ENCODE measurements at places on chromosomes 11 and 22.
A peak's percentile ranks its signal among the peaks of the same experiment; 100 is the strongest.

- H3K27ac ChIP-seq: no peak overlapping the region
- no peaks in the 10 kb centered on the region for H3K36me3 ChIP-seq
- no peaks in the 10 kb centered on the region for H3K27me3 ChIP-seq
- H3K4me3 ChIP-seq: no peak overlapping the region
- no peak for DNase-seq
Observed at GRCh38 chr11:26741036-26741435, 19.2 kb upstream of the SLC5A12 start.

- no peak overlapping the region for H3K27ac ChIP-seq
- no peaks in the 10 kb centered on the region for H3K36me3 ChIP-seq
- H3K4me3 ChIP-seq: no peak overlapping the region
- peaks cover 10% of the 10 kb centered on the region for H3K27me3 ChIP-seq
- H3K4me1 ChIP-seq: no peaks in the 10 kb centered on the region
Observed at GRCh38 chr11:75204012-75204674, 36.4 kb upstream of the TPBGL start.

GRCh38 chr22:16834971-16835370 lies 9.8 kb upstream of the XKR3 start:
- peaks cover 4% of the 10 kb centered on the region for H3K27me3 ChIP-seq
- no peak overlapping the region for H3K27ac ChIP-seq
- H3K36me3 ChIP-seq: no peaks in the 10 kb centered on the region
- H3K4me1 ChIP-seq: no peaks in the 10 kb centered on the region

DNA sequence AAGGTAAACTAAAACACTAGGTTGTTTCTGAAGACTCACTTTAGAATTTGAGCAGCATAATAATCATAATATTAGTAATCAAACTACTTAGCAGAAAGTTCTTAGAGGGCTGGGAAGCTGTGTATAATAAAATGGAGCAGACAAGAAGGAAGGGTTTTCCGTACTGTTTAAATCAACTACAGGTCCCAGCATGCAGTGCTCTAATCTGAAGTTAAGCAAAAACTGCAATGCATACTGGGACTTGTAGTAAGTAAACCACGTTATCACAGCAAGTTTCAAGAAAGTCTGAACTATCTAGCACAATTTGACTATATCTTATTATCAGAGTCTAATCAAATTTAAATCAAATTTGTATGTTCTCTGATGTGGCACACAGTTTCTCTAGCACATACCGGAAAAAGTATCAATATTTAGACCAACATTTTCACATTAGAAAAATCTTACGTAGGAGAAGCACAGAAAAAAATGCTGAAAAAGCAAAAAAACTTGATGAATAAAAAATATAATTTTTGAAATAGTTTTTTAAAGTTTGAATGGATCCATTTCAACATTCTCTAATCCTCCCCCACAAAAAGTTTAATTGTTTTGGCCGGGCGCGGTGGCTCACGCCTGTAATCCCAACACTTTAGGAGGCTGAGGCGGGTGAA lies 8.2 kb downstream of the PHF21A start:
- peaks cover 23% of the 10 kb centered on the region for H3K4me1 ChIP-seq
- no peaks in the 10 kb centered on the region for H3K36me3 ChIP-seq
- no peak overlapping the region for H3K4me3 ChIP-seq
- no peak overlapping the region for H3K27ac ChIP-seq
- H3K27me3 ChIP-seq: no peaks in the 10 kb centered on the region

DNA sequence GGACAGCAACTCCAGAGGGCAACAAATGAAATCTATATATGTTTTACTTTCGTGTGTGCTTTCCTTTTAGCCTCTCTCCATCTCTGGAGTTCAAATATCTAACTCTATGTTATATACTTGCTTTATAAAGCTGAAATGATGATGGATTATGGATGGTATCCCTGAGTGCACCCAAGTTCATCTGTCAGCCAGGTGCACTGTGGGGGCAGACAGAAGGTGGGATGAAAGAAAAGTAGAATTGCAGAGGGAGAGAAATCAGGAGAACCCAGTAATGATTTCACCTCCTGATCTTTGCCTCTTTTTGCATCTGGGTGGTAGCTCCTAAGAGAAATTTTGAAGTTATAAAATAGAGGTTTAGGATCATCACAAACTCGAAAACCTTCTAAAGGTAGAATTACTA lies 2.4 kb downstream of the MUC15 start:
- no peaks in the 10 kb centered on the region for H3K4me1 ChIP-seq
- no peak overlapping the region for H3K27ac ChIP-seq
- no peaks in the 10 kb centered on the region for H3K27me3 ChIP-seq
- H3K36me3 ChIP-seq: no peaks in the 10 kb centered on the region
- no peak for DNase-seq
- H3K4me3 ChIP-seq: no peak overlapping the region

DNA sequence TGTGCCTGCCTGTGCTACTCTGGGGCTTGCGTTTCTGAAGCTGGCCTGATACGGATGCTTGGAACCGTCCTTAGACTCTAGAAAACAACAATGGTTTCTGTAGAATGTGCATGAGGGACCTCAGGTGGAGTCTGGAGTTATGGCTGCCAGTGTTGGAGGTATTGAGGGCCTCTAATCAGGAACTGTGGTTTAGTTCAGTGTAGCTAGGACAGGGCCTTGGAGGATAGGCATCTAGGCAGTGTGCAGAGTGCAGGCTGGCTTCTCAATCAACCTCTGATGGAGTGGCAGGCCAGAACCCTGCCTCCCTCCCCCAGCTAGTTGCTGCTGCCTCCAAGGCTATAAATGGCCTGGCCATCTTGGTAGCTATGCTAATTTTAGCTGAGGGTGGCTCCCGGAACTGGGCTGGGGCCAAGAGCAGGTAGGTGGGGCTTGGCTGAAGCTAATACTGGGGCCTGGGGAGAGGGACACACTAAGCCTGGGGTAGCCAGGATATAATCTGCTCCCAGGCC lies 4.0 kb downstream of the STIM1 start:
- DNase-seq: no peak
- no peaks in the 10 kb centered on the region for H3K27me3 ChIP-seq
- peaks cover 60% of the 10 kb centered on the region for H3K4me1 ChIP-seq
- H3K36me3 ChIP-seq: no peaks in the 10 kb centered on the region

DNA sequence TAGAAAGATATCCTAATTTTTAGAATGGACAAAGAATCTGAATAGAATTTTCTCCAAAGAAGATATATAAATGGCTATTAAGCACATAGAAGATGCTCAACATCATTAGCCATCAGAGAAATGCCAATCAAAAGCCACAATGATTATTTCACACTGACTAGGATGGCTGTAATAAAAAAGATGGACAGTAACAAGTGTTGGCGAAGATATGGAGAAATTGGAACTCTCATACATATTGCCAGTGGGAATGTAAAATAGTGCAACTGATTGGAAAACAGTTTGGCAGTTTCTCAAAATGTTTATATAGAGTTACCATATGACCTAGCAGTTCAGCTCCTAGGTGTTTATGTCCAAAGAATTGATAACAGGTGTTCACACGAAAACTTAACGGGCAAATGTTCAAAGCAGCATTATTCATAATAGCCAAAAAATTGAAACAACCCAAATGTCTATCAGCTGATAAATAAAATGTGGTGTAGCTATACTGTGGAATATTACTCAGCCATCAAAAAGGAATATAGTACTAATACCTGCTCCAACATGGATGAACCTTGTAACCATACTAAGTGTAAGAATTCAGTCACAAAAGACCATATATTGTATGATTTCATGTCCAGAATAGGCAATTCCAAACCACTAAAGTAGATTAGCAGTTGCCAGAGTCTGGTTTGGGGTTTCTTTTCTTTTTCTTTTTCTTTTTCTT lies 29.7 kb downstream of the ART5 start:
- no peak for DNase-seq
- peaks cover 2% of the 10 kb centered on the region for H3K36me3 ChIP-seq
- no peak overlapping the region for H3K27ac ChIP-seq
- H3K4me1 ChIP-seq: peaks cover 12% of the 10 kb centered on the region
- peaks cover 6% of the 10 kb centered on the region for H3K27me3 ChIP-seq
- H3K4me3 ChIP-seq: no peak overlapping the region

GRCh38 chr11:7416080-7416479 lies 69.2 kb upstream of the OLFML1 start:
- H3K4me3 ChIP-seq: no peak overlapping the region
- DNase-seq: no peak
- H3K27ac ChIP-seq: no peak overlapping the region
- no peaks in the 10 kb centered on the region for H3K4me1 ChIP-seq
- peaks cover 15% of the 10 kb centered on the region for H3K27me3 ChIP-seq
- peaks cover 3% of the 10 kb centered on the region for H3K36me3 ChIP-seq

DNA sequence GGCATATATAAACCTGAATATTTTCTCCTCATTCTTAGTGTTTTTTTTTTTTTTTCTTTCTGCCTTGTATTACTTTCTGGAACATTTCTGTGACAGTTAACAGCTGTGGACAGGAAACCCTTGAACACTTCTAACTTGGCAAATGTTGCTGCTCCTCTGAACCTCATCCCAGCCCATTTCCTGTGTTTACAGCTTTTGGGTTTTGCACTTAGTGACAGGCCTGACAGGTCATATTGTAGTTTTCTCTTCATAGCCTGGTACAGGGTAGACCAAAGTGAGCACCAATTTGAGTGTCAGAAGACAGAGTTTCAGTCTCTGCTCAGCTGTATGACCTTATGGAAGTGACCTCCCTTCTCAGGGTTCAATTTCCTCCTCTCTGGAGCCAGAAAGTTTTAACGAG lies 91.6 kb downstream of the STIM1 start:
- peaks cover 4% of the 10 kb centered on the region for H3K36me3 ChIP-seq
- peak overlapping the region; percentile 85 for H3K27ac ChIP-seq
- no peaks in the 10 kb centered on the region for H3K27me3 ChIP-seq
- peak overlapping the region; percentile 53 for H3K4me3 ChIP-seq
- peaks cover 60% of the 10 kb centered on the region for H3K4me1 ChIP-seq

DNA sequence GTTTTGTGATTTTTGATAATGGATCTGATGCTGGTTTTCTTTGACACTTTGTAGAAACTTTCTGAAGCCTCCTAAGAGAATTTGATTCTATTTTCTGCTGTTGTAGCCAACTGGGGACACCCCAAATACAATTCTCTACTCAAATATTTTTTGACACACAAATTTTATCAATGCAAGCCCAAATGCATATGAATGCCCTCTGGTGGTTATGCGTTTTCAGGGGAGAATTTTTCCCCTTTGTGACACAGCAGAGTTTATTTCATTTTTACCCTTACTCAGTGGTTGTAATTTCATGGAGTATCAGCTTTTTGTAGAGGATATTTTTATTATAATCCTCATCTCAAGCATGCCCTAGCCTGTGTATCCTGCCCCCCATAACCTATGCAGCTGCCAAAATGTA lies 44.7 kb upstream of the MTMR2 start:
- H3K36me3 ChIP-seq: no peaks in the 10 kb centered on the region
- no peak overlapping the region for H3K4me3 ChIP-seq
- no peak for DNase-seq
- no peaks in the 10 kb centered on the region for H3K27me3 ChIP-seq

DNA sequence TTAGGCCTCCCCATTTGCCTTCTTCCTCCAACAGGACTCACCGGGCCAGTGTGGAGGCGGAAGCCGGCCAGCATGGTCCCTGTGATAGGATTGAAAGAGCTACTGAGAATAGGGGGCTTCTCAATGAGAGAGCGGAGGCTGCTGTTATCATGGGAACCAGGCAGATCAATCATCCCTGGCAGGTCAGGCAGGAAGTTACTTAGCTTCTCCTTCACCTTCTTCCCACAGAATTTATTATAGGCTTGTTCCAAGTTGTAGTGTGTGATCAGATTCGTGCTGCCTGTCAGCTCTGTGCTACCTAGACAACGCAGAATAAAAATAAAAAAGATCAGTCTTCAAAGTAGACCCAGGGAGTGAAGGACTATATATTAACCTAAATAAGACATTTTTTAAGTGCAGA lies 7.1 kb downstream of the MED19 start:
- peak overlapping the region; percentile 14 for H3K27ac ChIP-seq
- DNase-seq: no peak
- H3K36me3 ChIP-seq: peaks cover 14% of the 10 kb centered on the region
- peaks cover 11% of the 10 kb centered on the region for H3K4me1 ChIP-seq
- no peaks in the 10 kb centered on the region for H3K27me3 ChIP-seq
- H3K4me3 ChIP-seq: no peak overlapping the region

DNA sequence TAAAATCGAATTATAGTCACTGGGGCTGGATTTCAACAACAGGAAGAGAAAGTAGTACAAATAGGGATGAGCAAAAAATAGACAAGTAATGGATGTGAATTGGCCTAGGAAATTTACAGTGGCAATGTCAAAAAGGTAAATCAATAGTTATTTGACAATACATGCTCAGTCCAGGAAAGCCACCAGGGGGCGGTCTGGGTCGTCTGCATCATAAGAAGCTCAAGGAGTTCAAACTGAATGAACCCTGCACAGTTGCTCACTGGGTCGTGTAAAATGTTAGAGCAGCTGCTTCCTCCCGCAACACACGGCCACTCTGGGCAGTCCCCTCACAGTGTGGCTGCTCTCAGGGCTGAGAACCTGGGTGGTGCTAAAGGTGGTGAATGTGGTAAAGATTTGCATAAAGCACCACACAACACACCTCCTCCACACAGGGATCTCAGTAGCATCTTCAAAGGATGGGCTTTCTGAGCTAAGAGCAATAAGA lies 85.9 kb downstream of the ZNF280B start:
- H3K27me3 ChIP-seq: no peaks in the 10 kb centered on the region
- H3K4me1 ChIP-seq: peaks cover 37% of the 10 kb centered on the region
- H3K4me3 ChIP-seq: no peak overlapping the region

DNA sequence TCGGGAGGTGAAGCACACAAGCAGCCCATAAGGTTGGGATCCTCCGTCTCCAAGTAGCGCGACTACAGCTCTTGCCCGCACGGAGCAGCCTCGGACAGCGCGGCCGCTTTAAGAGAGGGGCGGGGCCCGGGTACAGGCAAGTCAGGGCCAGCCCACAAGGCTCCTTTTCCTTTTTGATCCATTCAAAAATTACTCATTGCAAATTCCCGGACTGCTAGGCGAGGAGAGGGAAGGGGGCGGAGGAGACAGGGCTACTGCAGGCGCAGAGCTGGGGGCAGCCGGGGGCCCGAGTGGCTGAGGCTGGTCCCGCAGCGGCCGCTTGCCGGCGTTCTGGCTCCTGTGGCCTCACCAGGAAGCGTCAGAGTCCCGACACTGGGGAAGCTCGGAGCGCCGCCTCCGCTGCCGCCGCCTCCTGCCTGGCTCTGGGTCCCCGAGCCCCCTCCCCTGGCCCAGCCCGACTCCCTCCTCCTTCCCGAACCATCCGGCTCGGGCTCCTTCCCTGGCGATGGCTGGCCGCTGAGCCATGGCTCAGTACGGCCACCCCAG lies at the start of gene UBASH3B:
TSS of gene UBASH3B (plus strand) at position 196 of the 546 bp plus-strand sequence. CDS start at position 524, 328 bp downstream.
- H3K4me1 ChIP-seq: peaks cover 15% of the 10 kb centered on the region
- no peaks in the 10 kb centered on the region for H3K36me3 ChIP-seq
- H3K4me3 ChIP-seq: peak within 1 kb of the TSS; percentile 95
- peak within 1 kb of the TSS; percentile 70 for H3K27ac ChIP-seq
- DNase-seq: peak; percentile 57

- peaks cover 9% of the 10 kb centered on the region for H3K4me1 ChIP-seq
- H3K27me3 ChIP-seq: no peaks in the 10 kb centered on the region
- no peak overlapping the region for H3K27ac ChIP-seq
- DNase-seq: no peak
Observed at GRCh38 chr11:86228269-86229038, 16.1 kb upstream of the EED start.

GRCh38 chr22:24392218-24392931 lies 35.0 kb upstream of the ADORA2A start:
- peak overlapping the region; percentile 51 for H3K27ac ChIP-seq
- no peak overlapping the region for H3K4me3 ChIP-seq
- no peak for DNase-seq
